ENCODE measurements at places on chromosomes 16 and 17.

- DNase-seq: no peak
These were observed 3.4 kb upstream of the KRT38 start for GRCh38 chr17:41444186-41444585.

- DNase-seq: peak; percentile 20
These were observed 536 bp upstream of the PLD2 start for GRCh38 chr17:4806456-4806776.

GRCh38 chr16:15778204-15778743 lies 78.6 kb downstream of the MYH11 start:
- DNase-seq: no peak

DNA sequence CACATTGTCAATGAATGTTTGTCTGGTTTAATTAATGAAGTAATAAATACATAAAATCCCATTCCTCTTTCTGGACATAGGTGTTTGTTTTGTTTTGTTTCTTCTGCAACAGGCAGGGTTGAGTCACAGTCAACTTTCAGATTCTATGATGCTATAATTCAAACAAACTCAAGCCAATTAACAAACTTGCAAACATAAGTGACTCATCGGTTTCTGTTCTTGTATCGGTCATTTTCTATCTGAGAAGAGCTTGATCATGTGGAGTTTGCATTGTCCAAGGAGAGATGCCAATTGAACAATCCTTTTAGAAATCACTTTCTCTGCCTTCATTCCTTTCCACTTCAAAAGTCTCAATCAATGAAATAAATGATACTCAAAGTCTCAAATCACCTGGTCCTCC lies 294.2 kb upstream of the C16orf82 start:
- DNase-seq: no peak

DNA sequence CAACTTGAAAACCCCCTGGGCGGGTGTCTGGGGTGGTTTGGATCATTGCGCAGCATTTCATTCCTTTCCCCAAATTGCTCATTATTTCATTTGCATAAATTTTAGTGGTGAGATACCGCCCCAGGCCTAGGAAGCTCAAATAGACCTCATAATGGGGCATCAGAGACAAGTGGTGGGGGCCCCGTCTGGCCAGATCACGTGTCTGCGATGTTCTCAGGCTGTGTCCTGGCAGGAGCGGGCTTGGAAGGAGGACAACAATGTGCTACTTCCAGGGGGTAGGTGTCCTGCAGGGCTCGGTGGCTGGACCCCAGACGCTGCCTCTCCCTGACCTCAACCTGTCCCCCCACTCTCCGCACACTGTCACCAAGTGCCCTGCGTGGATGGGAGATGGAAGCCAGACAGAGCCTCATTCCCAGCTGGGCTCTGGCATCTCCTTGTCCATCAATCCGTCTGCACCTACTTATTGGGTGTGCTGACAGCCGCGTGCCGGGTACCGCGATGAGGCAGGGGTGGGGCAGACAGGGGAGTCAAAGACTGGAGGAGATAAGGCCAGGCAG lies 116.9 kb downstream of the NTN1 start:
- no peak for DNase-seq

DNA sequence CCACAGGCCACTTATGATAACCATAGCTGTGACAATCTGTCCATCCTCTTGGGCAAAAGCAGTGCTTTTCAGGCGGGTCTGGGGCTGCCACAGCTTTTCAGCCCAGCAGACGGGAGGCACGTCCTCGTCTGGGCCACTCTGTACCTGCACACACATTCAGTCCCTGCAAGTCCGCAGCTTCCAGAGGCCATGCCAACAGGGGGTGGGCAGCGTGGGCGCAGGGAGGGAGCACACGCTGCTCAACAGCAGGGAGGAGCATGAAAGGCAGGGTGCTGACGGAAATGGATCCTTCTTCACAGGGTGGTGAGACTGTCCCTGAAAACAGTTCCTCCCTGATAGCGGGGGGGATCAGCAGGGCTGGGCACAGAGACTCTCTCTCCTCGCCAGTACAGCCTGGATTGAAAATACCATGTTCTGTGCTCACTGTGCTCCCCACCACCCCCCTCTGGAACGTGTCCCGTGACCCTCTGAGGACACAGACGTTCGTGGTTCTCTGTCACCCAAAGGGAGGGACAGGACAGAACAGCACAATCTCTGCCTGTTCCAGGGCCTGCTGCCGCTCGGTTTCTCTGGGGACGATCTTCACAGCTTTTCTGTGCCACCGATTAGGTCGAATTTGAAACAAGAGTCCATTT lies 41.7 kb downstream of the PEMT start:
- no peak for DNase-seq

GRCh38 chr16:24966031-24966430 lies 49.1 kb downstream of the ARHGAP17 start:
- no peak for DNase-seq

DNA sequence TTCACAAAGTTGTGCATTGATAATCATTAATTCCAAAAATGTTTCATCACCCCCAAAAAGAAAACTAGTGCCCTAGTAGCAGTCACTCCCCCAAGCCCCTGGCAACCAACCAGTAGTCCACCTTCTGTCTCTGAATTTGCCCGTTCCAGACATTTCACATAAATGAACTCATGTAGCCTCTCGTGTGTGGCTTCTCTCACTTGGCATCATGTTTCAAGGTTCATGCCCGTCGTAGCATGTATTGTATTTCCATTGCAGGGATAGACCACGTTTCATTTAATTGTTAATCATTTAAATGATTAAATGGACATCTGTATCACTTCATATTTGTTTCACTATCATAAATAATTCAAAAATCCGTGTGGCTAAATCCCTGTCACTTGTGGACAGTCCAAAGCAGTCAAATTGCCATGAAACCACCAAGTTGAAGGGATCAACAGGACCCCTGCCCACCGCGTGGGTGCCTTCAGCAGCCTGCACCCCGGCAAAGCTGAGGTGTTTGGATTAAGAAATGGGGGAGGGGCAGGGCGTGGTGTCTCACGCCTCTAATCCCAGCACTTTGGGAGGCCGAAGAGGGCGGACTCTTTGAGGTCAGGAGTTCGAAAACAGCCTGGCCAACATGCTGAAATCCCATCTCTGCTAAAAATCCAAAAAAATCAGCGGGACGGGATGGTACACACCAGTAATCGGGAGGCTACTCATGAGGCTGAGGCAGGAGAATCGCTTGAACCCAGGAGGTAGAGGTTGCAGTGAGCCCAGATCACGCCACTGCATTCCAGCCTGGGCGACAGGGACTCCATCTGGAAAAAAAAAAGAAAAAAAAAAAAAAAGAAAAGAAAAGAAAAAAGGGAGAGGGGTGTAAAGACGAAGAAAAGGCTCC lies 8.7 kb upstream of the FLYWCH2 start:
- no peak for DNase-seq

- DNase-seq: no peak
These were observed 455.9 kb upstream of the PSMD7 start for GRCh38 chr16:73840728-73841127.

GRCh38 chr17:76500747-76501017 lies 541 bp downstream of the RHBDF2 start:
- DNase-seq: no peak

DNA sequence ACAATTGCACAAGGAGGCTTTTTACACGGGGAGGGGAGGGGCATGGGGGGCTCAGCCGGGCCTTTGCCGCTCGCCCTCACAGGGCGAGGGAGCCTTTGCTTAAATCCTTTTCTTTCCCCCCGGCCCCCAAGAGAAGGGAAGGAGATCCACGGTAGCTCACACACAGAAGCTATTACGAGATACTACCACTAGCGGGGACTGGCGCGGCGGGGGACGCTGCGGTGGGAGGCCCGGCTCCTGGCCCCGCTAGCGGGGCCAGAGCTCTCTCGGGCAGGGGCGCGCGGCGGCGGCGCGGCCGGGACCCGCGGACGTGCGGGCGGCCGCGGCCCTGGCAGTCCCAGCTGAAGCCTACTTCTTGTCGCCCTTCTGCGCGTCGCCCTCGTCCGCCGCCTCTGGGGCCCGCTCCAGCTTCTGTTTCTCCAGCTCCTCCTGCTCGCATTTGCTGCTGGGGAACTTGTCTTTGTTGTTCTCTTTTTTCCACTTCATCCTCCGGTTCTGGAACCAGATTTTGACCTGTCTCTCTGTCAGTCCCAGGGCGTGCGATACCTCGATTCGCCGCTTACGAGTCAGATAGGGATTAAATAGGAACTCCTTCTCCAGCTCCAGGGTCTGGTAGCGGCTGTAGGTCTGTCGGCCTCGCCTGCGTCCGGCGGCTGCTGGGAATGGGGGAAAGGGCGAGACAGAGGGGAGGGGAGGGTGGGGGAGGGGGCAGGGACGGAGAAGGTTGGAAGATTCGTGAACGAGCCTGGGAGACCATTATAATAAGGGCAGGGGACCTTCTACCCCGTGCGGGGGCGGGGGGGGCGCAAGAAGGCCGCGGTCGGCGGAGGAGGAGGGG lies 2.0 kb downstream of the HOXB8 start:
- no peak for DNase-seq

- DNase-seq: peak; percentile 42
These were observed 4.4 kb upstream of the EIF4A3 start for GRCh38 chr17:80151333-80151732.

- no peak for DNase-seq
These were observed 21.3 kb downstream of the DNAH17 start for GRCh38 chr17:78555746-78556401.

- no peak for DNase-seq
These were observed 986 bp downstream of the FA2H start for GRCh38 chr16:74773446-74774222.

DNA sequence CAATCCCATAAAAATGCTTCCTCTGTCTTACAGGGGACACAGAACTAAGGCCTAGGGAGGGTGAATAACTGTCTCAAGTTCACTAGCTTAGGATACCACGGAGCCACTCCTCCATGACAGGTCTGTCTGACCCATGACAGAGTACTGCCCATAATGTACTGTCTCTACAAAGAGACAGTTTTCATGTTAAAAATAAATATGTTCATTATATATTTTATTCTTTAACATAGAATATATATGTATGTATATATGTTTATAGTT lies 28.3 kb upstream of the DYNLRB2 start:
- DNase-seq: no peak

- peak; percentile 77 for DNase-seq
These were observed 764.7 kb upstream of the KIF2B start for GRCh38 chr17:53058031-53058430.

DNA sequence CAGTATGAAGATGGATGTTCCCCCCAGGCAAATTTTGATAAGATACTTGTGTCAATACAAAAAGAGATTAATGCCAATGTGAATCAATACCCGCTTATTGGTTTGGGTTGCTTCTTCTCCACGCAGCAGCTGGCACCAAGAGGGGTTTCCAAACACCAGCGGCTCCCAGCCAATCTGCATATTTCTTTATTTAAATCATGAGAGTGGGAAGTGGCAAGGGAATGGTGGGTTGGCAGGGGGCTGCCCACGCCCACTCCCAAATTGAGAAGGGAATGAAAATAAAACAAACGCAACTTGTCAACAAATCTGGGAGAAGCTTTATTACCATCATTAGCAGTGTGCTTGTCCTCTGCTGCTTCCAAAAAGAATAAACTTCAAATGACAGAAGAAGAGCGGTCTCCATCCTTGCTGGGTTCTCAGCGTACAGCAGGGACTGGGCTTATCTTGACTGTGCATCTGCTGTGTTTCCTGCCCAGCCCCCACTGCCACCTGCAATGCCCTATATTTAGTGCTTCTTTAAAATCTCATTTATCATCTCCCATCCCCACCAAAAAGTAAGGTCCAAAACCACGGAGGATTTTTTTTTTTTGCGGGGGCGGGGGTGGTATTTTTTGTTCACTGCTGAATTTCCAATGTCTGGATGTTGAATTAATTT lies 34.9 kb upstream of the C16orf78 start:
- DNase-seq: no peak

DNA sequence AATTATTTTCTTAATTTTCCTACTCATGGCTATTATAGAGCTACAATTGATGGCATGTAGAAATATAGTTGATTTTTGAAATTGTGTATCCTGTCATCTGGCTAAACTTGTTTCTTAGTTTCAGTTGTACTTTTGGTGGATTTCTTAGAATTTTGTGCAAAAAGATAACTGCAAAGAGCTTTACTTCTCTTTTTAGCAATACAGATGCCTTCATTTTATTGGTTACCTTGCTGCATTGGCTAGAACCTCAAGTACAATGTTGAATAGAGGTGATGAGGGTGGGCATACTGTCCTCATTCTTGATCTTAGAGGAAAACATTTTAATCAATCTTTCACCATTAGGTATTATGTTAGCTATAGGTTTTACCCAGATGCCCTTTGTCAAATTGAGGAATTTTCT lies 67.9 kb downstream of the METRNL start:
- no peak for DNase-seq

DNA sequence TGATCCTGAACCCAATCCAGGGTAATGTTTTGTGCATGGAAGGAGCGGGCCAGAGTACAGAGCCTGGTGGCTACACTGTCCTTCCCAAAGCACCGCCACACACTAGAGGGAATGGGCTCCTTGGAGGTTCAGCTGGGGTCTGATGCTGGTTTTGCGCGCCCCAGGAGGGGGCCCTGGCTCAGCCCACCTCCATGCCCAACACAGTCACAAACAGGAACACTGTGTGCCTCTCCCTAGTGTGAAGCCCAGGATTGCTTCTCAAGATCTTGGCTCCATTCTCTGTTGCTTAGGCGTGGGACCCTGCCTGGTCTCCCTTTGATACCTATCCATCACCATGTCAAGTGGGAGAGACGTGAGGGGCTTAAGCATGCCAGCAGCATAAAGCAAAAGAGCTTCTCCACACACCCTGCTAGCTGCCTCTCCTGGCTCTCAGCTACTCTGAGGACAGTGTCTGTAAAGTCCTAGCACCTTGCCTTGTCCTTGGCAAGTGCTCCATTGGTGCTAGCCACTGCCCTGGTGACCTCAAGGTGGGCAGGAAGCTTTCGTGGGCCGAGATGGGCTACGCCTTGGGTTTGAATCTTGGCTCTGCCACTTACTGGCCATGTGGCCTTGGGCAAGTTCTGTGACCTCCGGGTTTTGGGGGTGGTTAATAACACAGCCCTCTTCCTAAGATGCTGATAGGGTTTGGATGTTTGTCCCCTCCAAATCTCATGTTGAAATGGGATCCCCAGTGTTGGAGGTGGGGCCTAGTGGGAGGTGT lies 122.2 kb downstream of the C16orf78 start:
- no peak for DNase-seq

- DNase-seq: no peak
These were observed 26.9 kb downstream of the NDEL1 start for GRCh38 chr17:8462564-8462963.

- no peak for DNase-seq
These were observed 58.9 kb upstream of the CIBAR2 start for GRCh38 chr16:85171004-85171758.

- no peak for DNase-seq
These were observed 77.7 kb upstream of the EEF2KMT start for GRCh38 chr16:5175266-5175665.

GRCh38 chr16:502179-502943 lies 25.2 kb upstream of the CAPN15 start:
- DNase-seq: no peak

GRCh38 chr17:64198331-64199090 lies 64.5 kb downstream of the TEX2 start:
- DNase-seq: no peak

- DNase-seq: no peak
These were observed 10.6 kb upstream of the SUZ12 start for GRCh38 chr17:31926100-31926729.

All from renal cortical epithelial cell (primary cell).